Peyer's patch (tissue), 4 donors: ENCODE measurements at places on chromosomes 16 and 17.
A peak's percentile ranks its signal among the peaks of the same experiment; 100 is the strongest.

DNA sequence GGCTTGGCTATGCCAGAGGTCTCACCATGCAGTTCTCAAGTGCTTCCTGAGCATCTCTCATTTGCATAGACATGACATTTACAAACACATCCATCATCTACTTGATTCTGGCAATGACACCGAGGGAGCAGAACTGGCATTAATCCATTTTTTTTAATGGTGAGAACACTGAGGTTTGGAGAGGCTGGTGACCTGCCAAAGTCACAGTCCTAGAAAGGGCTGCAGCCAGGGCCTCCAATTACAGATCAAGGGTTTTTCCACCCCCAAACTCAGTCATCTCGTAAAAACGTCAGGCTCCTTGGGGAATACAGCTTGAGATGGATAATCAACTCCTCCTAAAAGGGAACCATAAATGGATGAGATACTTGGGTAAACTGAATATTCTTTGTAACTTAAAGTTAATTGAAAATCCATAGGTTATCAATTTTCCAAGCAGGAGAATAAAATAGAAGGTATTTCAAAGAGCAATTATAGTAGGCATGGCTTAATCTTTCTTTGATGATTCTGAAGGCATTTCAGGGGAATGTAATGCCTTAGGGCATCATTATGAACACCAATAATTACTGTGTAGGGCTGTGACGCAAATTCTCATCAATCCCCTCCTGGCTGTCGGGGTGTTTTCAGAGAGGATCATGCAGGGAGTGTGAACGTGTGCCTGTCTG lies 9.4 kb upstream of the MEOX1 start:
- no peak for DNase-seq

- peak; percentile 57 for DNase-seq
Observed at GRCh38 chr17:19378416-19379360, at the start of gene MAPK7. Gene MAPK7 (plus strand): TSS chr17:19378498. CDS start chr17:19378901, 403 bp downstream.

- no peak for DNase-seq
Observed at GRCh38 chr17:9859781-9860180, 34.1 kb downstream of the GLP2R start.

DNA sequence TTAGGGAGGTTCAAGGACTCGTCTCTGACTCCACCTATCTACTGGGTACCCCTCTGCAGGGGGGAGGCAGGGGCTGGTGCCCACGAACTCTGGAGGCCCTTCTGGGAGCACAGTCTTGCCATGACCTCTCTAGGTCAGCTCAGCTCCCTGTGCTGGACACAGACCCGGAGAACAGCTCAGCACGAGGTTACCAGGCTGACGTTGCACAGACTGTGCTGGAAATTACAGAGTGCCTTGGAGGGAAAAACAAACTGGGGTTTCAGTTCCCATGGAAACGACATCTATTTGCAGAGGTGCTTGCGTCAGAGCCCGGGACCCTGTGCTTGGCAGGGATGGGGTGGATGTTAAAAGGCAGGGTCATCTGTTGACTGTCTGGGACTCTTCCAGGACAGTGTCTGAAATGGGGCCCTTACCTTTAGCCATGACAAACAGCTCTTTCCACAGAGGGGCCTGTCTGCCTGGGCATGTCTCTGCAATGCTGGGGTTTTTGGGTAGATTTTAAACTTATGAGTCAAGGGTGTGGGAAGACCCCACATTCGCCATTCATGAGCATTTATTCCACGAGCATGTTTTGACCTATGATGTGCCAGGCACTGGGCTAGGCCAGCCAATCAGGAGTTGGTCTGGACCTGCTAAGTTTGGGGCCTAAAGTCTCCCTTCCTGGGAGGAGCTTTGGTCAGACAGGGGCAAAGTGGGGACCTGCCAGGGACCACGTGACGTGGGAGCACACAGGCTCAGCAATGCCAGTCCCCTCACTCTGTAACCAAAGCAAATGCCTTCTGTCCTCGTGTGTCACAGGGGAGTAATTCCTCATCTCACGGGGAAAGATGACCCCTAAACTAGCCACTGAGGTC lies 22.5 kb downstream of the CCR7 start:
- DNase-seq, result peak; percentile 56

GRCh38 chr16:106623-107324 lies 28.7 kb downstream of the MPG start:
- DNase-seq, result peak; percentile 83

- no peak for DNase-seq
Observed at GRCh38 chr17:78844301-78845005, 3.8 kb upstream of the USP36 start.

DNA sequence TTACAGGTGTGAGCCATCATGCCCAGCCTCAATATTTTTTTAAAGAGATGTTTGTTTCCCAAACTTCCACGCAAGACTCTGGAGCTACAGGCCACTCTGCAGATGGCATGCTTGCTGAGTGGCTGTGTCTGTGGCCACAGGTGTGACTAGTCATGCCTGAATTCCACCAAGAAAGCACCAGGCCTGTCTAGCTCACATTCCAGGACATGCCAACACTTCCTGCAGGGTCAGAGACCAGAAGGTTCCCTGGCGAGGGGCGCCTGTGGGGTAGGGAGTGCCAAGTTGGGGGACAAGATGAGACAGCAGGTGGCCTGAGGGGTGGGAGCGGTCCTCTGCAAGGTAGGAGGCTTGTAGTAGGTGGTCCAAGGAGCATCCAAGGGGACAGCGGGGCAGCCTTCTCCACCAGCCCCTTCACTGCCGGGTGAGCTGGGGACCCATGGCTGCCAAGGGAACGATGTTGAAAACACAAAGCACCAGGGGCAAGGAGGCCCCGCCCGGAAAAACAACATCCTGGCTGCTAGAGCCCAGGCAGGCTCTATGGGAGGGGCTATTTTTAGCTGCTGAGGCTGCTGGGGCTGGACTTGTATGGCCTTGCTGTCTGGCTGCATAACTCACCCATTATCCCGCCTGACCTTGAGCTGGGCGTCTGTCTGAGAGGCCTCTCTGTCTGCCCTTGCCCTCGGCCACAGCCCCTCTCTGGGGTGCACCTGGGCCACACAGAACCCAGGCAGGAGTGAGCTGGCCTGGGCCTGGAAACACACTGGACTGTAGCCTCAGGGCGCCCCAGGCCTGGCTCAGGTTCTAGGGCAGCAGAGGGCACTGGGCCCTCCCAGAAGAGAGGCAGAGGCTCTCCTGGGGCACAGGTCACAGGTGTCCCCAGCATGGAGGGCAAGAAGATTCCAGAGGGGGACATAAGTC lies 5.7 kb downstream of the TRIM47 start:
- peak; percentile 69 for DNase-seq

- DNase-seq, result no peak
Observed at GRCh38 chr16:6081320-6081976, 983.9 kb upstream of the EEF2KMT start.

DNA sequence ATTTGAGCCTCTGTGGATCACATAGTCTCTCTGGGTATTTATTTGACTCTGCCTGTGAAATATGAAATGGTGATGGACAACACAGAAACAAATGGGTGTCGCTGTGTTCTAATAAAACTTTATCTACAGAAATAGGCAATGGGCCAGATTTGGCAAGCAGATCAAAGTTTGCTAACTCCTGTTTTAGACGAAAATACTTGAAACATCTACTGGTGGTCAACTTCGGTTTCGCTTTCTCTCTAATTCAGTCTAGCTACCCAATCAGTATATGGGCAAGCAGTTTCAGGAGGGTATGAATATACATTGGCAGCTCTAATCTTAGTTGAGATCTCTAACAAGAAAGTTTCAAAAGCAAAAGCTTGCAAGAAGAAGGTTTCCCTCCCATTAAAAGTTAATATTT lies 60.1 kb upstream of the DYNLRB2 start:
- no peak for DNase-seq

- no peak for DNase-seq
Observed at GRCh38 chr16:68951991-68952877, 108.9 kb downstream of the TANGO6 start.

- no peak for DNase-seq
Observed at GRCh38 chr16:86424398-86424797, 85.9 kb upstream of the FOXF1 start.

DNA sequence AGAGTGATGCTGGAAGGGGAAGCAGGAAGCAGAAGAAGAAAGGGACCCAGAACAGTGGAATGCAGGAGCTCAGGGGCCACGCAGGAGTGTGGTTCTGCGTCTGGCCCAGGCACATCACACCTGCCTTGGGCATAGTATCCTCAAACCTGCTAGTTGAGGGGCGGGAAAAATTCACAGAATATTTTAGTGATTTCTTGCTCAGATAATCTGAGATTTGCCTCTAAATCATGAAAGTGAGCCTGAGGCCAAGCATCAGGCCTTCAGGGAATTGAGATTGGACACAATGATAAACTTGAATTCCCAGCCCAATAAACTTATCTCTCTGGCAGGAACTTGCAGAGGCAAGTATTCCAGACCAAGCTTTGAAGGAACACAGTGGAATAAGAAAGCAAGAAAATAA lies 48.5 kb upstream of the CCL2 start:
- DNase-seq, result no peak

- DNase-seq, result peak; percentile 90
Observed at GRCh38 chr17:37067555-37068111, 118.9 kb downstream of the AATF start.

GRCh38 chr16:64780445-64780844 lies 341.4 kb downstream of the CDH11 start:
- no peak for DNase-seq

DNA sequence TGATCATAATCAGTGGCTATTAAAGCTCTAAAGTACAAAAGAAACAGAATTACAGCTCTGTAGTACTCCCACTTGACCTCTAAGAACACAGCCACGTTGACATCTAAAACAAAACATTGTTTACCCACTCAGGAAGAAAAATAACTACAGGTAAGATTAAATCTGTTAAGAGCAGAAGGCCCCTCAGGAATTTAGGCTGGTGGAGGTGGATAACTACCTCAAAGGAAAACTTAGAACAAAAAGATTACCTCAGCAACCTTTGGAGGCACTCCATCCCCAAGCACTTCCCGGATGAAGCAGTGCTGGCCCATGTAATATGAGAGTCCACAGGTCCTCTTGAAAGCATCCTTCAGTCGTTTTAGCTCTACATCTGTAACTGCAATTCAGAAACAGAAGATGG lies 46.7 kb downstream of the USP32 start:
- no peak for DNase-seq

DNA sequence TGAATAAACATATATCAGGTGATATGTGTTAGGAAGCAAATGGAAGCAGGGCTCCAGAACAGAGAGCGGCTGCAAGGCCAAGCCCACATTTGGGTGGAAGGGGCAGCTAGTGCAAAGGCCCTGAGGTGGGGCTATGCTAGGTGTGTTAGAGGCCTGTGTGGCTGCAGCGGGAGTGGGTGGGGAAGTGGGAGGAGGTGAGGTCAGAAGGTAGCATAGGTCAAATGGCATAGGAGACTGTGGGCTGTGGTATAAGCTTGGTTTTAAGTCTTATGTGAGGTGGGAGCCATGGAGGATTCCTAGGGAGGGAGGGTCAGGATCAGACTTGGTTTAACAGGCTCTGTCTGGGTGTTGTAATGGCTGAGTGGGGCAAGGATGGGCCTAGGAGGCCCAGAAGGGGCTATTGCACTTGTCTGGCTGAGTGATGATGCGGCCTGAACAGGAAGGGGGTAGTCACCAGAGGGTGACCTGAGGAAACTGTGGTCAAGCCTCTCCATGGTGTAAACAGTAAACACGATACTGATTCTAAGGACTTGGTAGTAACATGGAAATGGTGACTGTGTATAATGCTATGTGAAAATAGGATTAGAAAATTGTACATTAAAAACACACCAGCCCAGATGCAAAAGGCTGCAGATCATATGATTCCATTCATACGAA lies 31.1 kb downstream of the RAI1 start:
- DNase-seq, result no peak

DNA sequence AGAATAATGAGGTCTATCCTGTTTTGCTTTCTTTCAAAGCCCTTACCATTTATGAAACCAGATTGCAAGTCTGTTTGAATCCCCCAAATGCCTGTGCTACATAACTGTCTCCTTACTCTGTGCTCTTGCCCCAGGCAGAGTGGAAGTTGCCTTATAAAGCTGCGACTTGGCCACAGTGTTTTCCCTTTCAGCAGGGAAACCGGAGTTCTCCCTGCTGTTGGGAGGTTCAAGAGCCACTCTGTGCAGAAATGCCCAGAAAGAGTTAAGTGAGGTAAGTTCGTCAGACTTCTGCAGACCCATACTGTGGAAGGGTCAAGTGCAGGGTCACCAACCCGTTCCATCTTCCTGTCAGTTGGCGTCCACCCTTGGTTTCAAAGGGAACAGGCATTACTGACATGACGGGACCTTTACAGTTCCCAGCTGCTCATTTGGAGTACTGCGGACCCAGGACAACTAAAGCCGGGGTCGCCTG lies 508.9 kb downstream of the WWOX start:
- no peak for DNase-seq

- no peak for DNase-seq
Observed at GRCh38 chr16:85948138-85948509, 49.2 kb downstream of the IRF8 start.

- no peak for DNase-seq
Observed at GRCh38 chr16:49488336-49488735, 114.7 kb downstream of the C16orf78 start.

GRCh38 chr16:88049561-88050545 lies 98.6 kb downstream of the BANP start:
- DNase-seq, result no peak

DNA sequence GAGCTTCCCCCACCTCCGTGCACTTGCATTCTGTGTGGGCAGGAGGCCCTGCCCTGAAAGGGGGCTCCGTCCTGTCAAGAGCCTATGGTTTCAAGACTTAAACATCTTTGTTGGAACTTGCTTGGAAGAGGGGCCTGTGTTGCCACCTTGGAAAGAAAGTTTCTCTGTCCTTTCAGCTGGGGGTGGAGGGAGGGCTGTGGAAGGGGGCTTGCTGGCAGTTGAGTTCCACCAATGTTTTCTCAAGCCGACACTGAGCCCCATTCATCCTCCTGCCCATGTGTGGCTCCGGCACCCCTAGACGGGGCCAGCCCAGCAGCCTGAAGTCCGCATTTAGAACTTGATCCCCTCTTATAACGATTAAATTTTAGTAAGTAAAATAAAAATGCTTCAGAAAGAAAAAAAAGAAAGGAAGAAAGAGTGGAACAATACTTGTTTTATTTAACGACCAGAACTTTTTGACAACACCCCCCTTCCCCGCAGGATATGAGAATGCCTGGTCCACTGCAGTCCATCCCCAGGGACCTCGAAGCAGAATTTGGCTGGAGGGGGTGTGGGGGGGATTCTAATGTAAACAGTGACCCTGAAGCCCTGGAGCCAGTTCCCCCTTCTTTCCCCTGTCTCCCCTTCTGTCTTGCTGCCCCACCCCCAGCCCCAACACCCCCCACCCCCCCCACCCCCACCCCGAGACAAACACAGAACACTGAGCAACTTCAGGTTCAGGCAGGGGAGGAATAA lies 26.9 kb upstream of the CLEC18A start:
- no peak for DNase-seq

GRCh38 chr17:22277595-22277994 lies 585.3 kb downstream of the KCNJ18 start:
- DNase-seq, result no peak

- no peak for DNase-seq
Observed at GRCh38 chr16:84785843-84786581, 33.8 kb upstream of the CRISPLD2 start.
